ENCODE measurements at places on chromosomes 1 and 21.

- DNase-seq = no peak
Measured at GRCh38 chr1:191675856-191676783, 482.1 kb upstream of the RGS18 start.

- DNase-seq = no peak
Measured at GRCh38 chr1:192658255-192658654, 22.3 kb downstream of the RGS13 start.

DNA sequence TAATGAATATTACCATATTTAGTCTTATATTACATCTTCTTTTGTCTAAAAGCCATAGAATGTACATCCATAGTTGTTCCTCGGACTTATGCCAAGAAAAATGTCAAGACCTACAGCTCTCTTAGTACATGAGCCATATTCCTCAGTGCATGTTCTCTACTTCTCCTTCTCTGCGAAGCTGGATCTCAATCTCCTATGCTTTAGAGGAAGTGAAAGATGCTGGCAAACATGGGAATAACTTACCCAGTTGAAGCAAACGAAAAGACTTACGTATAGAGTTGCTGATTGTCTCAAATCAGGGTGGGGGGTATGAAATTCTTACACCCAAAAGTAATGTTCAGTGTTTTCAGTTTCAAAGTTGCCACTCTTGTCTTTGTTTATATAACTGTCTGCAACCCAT is 32.7 kb downstream of the OR13G1 start:
- DNase-seq = no peak

DNA sequence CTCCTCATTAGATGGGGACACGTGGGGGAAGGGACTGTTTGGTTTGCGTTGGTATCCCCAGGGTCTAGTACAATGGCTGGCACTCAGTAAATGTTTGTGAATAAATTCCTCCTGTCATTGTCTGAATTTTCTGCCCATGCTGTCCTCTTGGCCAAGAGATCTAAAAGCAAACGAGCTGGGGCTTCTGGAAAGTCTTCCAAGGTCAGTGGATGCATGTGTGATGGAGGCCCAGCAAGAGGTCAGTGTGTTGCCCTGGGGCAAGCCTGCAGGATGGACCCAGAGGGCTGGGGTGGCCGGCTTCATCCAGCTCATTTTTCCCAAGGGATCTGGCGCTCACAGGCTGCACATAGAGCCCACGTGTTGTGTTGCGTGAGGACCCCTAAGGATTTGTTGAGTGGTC is 30.0 kb upstream of the JUN start:
- DNase-seq = no peak

DNA sequence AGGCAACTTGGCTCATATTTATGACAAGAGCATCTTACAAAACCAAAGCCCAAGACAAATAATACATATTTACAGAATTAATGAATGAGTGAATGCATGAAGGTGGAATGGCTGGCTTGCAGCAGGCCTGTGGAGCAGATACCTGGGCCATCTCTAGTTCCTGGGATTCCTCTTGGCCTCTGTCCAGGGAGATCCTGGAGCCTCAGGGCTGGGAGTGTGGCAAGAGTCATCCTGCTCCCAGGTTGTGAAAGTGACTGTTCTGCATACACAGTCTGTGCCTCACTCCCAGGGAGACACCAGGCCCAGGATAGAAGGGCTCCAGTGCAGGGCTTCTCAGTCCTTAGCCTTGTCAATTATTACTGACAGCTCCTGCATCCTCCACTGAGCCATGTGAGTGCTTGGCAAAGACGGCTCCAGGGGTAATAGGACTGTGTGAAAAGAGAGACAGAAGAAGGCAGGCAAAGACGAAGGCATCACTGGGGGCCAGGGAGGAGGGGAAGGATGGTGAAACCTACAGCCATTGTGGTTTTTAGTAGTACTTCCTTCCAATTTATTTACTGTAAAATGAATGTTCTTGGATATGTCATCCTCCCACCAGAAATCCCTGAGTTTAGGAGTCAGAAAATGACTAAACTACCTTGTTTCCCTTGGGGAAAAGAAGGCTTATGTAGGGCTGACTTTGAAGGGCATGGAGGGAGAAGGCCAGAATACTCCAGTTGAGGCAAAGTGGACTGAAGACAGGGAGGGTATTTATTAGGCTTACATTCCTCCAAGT is 14.3 kb upstream of the KPRP start:
- DNase-seq = no peak

DNA sequence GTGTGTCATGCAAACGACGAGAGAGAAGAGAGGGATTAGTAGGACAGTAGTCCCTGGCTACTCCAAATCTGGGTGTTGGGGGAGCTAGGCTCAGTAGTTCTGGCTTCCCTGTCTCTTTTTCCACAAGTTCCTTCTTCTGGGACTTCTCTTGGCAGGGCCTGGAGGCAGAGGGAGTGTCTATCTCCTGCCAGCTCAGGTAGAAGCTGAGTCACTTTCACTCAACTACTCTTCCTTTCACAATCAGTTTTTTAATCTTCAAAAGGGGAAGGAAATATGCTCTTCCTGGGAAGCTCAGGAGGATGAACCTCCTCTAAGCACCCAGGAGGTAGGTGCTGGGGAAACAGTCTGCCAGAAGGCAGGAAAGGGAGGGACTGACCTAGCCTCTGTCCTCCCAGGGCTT is 35.2 kb upstream of the MAGOH start:
- DNase-seq = no peak

GRCh38 chr1:27858949-27859576 is 13.3 kb upstream of the THEMIS2 start:
- no peak for DNase-seq

GRCh38 chr1:235051521-235051920 is 77.1 kb downstream of the TOMM20 start:
- DNase-seq = no peak

Data from Caki2 (cell line).